Kidney epithelial cell (primary cell): ENCODE measurements at places on chromosomes 13 and 19.

GRCh38 chr13:93915269-93915809 lies 564.1 kb downstream of the DCT start:
- no peak for DNase-seq

DNA sequence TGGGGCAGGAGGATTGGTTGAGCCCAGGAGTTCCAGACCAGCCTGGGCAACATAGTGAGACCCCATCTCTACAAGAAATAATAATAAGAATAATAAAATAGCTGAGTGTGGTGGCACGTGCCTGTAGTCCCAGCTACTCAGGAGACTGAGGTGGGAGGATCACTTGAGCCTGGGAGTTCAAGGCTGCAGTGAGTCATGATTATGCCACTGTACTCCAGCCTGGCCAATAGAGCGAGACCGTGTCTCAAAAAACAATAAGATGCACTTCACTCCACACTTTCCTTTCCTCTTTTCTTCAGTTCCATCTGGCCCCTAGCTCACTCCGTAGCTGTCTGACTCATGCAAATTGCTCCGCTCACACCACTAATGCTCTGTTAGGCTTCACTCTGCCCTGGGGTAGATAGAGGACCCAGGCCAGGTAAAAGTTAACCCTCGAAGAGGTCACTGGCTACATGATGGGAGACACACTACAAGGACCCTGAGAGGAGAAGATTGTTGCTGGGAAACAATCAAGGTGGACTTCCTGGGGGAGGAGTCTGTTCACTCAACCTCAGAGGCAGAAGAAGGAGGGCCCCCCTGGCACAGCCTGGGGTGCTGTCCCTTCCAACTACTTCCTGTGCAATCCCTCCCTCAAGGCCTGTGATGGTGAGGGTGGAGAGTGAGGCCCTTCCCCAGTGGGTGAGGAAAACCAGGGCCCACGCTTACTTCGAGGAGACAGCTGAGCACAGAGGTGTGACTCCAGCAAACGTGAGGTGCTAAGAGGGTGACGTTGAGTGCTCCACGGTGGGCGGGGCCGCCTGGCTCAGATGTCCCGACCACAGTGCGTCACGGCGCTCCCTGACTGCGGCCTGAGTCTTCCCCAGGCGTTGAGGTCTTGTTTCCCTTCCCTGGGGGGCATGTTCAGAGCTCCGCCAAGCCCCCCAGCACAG lies 8.8 kb upstream of the TNFSF9 start:
- peak; percentile 86 for DNase-seq

DNA sequence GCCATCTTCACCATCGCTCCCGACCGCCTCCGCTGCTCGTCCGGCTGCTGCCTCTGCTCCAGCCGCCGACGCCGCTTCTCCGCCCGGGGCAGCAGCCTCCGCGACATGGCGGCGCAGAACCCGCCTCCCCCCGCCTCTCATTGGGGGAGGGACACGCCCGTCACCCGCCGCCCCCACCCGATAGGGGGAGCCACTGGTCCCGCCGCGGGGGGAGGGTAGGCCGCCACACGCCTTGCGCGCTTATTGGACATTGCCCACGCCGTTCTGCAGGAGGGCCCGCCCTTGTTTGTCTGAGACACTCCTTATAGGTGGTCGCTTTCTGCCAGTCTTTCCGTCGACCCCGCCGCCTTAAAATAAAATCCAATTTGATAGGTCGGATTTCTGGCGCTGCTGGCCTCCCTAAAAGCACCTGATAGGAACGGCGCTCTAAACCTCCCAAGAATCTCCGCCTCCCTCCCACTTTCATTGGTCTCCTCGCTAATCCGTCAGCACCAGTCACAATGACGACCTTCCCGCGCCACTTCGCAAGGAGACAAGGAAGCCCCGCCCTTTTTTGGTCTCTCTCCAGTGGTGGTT lies at the start of gene HNRNPL:
HNRNPL (minus strand) TSS at position 127 of the 576 bp plus-strand sequence; CDS start at position 107, 20 bp downstream.
- DNase-seq: peak; percentile 100

- DNase-seq: no peak
These were observed 3.7 kb downstream of the TEX29 start for GRCh38 chr13:111323950-111324651.

GRCh38 chr13:35855531-35856019 lies 275.6 kb downstream of the DCLK1 start:
- peak; percentile 45 for DNase-seq
